Stimulated activated naive CD4-positive, alpha-beta T cell treated with Interleukin-2 at 50 U/mL for 16 hours (primary cell): ENCODE measurements at places on chromosomes 11 and 22.
A peak's percentile ranks its signal among the peaks of the same experiment; 100 is the strongest.

- no peak for DNase-seq
Observed at GRCh38 chr11:72274435-72274834, 30.5 kb upstream of the PHOX2A start.

- no peak for DNase-seq
Observed at GRCh38 chr11:118896472-118896913, 12.8 kb downstream of the CXCR5 start.

GRCh38 chr11:111206472-111206871 is 39.1 kb upstream of the POU2AF2 start:
- DNase-seq: no peak

DNA sequence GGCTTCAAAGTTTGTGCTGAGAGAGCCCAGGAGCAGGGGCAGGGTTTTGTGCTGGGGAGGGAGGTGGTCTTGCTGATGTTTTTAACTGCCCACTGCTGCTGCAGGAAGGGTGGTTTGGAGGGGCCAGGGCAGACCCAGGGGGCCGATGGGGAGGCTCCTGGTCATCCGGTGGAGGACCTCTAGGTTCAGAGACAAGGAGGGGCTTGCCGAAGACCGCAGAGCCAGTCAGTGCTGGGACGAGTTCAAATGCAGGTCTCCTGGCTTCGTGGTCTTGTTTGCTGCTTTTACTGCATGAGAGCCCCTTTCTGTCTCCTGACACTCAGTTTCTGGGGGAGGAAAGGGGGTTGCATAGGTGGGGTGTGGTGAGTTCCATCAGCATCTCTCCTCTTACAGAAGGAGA is 26.0 kb downstream of the CACNA1I start:
- no peak for DNase-seq

DNA sequence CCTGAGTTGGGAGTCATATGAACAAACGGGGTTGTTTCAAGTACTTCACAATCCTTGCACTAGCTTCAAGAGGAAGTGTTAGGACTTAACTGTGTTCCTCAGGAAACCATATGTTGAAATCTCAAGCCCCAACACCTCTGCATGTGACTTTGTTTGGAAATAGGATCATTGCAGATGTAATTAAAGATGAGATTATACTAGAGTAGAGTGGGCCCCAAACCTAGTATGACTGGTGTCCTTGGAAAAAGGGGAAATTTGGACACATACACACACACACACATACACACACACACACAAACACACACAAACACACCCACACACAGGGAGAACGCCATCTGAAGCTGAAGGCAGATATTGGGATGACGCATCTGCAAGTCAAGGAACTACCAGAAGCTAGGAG is 6.4 kb upstream of the CEP295 start:
- no peak for DNase-seq

DNA sequence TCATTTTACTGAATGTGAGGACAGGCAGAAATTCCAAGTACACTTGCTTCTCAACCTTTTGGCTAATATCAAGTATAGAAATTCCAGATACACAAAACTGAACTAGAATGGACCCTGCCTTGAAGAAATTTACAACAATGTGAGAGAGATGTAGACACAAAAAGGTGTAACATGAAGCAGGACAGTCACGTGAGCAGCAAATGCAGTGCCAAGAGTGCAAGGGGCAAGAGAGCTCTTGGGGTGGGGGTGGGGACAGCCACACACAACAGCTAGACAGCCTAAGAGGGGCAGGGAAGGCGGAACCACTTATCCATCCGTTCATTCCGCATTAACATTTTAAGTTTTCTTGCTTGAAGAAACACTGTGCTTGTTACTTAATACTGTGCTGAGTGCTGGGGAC is 28.9 kb downstream of the PLEKHA7 start:
- no peak for DNase-seq

- DNase-seq: no peak
Observed at GRCh38 chr11:120340529-120340928, 4.3 kb downstream of the ARHGEF12 start.

DNA sequence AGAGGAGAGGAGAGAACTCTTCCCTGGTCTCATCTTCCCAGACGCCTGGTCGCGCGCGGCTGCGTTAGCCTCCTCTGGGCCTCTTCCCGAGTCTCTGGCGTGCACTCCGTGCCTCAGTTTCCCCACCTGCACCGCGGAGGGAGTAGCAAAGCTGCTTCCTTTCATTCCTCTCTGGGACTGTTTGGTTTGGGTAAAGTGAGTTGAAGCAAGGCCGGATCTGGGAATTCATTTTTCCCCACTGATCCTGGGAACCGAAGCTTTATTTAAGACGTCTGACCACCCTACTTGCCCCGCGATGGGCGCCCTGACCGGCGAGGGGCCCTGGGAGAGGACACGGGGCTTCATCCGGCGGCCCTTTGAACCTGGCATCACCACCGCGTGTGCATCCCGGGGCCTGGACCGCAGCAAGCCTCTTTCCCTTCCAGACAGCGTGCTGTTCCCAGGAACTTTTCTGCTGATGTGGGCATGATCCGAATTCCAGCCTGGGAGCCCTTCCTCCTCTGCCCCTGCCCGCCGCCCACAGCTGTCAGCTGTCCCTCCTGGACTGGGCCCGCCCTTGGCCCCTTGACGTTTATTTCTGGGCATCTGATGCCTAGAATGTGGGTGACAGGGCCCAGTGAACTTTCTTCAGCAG is 758 bp downstream of the LDLRAD3 start:
- no peak for DNase-seq

DNA sequence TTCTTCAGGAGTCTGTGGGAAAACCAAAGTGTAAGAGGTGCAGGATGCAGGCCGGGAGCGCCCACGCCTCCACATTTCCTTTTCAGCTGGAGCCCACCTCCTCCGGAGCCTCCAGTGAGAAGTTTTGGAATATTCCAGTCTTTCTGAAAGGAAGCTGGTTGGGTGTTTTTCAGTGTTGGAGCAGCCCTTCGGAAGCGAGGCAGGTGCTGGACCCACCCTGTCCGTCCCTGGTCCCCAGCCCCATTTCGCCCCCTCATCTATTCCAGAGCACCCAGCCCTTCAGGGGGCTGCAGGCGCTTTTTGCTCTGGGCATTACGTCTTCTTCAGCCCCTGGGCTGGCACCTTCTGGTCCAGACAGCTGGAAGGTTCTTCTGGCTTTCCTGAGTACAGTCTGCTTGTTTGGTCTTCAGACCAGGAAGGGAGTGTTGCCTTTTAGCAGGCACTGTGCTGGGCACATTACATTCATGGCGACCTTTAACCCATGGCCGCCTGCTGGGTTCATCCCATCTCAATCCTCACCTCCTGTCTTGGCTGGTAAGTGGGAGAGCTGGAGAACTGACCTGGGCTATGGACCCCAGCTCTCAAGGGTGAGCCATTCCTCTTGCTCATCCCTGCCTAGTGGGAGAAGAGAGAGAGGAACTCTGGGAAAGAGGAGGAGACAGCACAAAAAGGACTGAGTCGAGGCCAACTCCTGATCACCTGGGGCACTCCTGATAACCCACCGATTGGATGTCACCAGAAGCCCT is 710 bp upstream of the THY1 start:
- no peak for DNase-seq

- no peak for DNase-seq
Observed at GRCh38 chr11:115054570-115055538, 376.5 kb downstream of the NXPE2 start.

DNA sequence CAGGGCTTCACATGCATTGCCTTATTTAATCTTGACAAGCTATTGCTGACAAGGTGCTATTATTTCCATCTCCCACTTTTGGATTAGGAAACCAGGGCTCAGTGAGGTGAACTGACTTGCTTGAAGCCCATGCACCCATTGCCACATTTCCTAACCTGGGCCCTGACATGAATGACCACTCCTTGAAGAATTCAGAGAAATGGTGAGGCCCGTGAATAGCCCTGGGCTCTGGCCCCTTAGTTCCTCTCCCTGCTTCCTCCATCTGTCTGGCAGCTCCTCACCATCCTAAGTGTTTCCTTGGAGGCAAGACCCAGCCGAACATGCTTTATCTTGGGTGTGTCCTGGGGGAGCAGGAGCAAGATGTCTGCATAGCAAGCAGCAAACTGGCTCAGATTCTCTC is 56.1 kb upstream of the NECTIN1 start:
- no peak for DNase-seq

- peak; percentile 4 for DNase-seq
Observed at GRCh38 chr11:68855205-68855981, 13.7 kb upstream of the CPT1A start.

DNA sequence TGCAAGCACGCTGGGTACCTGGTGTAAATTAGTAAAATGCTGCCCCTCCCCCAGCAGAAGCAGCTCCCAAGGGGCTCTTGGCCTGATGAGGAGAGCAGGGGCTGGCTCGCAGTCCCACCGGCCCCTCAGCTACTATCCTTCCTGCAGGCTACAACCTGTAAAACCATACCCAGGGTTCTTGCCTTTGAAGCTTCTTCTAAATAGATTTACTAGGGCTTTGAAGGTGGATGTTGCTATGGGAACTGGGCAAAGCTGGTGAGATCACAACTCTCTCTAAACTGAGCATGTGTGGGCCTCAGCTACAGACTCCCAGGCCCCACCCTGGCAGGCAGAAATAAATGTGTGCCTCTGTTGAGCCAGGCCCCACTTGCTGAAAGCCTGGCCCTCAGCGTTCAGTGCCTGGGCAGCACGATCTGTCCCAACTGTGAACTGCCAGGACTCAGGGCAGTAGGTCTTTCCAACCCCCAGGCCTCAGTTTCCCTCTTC is 18.5 kb downstream of the CD5 start:
- DNase-seq: no peak

GRCh38 chr11:29163231-29163630 is 853.6 kb downstream of the KCNA4 start:
- DNase-seq: no peak

- no peak for DNase-seq
Observed at GRCh38 chr11:23797624-23798419, 699.0 kb upstream of the LUZP2 start.

DNA sequence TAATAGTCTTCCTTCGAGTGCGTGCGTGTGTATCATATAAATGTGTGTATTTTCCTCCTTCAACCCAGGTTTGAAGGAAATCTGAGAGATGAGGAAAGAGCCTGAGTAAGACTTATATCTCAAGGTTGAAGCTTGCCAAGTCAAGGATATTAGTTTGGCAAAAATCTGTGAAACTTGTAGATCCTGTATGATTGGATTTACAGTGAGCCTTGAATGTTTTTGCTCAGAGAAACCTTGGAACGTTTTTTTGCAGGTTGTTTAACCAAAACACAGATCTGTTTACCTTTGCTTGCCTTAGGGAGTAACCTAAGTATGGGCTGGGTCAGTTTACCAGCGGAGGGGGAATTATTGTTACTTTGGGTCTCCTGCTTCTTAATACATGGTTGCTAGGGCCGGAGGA is 35.9 kb upstream of the SORL1-AS1 start:
- DNase-seq: no peak

DNA sequence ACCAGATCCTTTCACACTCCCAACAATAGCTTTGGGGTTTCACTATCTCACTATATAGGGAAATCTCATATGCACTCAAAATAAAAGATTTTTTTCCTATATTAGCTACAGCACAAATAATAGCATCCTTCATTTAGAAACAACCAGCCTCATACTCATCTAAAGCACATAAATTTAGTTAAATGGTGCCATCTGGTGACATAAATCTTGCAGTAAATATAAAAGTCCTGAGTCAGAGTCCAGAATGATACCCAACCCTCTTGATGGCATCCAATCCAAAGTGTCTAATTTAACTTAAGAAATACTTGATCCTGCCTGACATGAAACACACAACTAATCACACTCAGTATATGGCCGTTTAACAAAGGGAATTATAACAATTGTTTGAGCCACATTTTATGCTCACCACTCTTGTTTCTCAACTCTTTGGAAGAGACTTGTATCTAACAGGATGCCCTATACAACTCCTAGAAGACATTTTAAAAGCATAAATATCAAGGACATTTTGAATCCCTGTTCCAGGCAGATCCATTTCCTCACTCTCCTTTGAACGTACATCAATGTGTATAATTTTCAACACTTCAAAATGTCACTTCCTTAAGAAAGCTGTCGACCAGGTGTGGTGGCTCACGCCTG is 36.2 kb downstream of the DLG2 start:
- no peak for DNase-seq

DNA sequence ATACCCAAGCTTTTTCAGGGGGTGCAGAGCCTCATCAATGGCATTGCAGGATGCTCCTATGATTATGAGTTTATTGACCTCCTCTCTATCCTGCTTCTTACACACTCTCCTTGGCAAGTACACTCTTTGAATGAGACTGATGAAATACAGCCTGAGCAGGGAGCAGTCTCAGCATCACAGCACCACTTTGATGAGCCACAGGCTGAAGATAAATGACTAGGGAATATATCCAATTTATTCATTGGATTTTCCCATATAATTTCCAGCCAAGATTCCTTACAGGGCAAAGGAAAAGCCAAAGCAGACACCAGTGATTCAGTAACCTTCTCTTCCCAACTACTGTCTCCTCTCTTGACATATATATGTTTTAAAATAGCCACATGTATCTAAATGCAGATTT is 79.2 kb downstream of the CASP12 start:
- DNase-seq: no peak
